ENCODE measurements at places on chromosomes 1 and 21.
A peak's percentile ranks its signal among the peaks of the same experiment; 100 is the strongest.

GRCh38 chr1:45353685-45354084 is 13.4 kb upstream of the MUTYH start:
- no peak for DNase-seq

DNA sequence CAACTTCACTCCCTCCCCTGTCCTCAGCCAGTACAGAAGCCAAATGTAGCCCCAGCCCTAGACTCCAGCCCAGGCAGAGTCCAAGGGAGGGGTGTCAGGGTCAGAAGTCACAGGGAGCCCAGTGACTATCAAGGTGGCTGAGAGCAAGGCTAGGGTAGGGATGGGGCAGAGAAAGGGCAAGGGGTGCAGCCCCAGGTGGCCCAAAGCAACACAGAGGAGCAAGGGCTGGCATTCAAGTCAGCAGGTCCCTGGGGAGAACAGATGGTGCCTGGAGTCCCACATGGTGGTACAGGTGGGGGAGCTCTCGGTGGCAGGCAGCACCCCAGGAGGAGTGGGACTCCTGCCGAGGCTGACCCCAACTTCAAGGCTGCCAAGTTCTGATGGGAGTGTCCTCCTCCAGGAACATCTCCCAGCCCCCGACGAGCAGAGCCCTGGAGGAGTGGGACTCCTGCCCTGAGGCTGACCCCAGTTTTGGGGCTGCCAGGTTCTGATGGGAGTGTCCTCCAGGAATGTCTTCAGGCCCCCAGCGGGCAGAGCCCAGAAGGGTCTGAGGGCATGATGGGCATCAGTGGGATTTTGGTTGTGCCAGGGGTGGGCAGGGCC is 3.7 kb upstream of the DVL1 start:
- DNase-seq = no peak

- DNase-seq = peak; percentile 37
Observed at GRCh38 chr1:11654137-11654938, at the start of the genes FBXO2 and FBXO44. FBXO2 (minus strand) TSS chr1:11654429; CDS start chr1:11654340, 89 bp downstream. FBXO44 (plus strand) TSS chr1:11654877; CDS start chr1:11655836, 959 bp downstream.

DNA sequence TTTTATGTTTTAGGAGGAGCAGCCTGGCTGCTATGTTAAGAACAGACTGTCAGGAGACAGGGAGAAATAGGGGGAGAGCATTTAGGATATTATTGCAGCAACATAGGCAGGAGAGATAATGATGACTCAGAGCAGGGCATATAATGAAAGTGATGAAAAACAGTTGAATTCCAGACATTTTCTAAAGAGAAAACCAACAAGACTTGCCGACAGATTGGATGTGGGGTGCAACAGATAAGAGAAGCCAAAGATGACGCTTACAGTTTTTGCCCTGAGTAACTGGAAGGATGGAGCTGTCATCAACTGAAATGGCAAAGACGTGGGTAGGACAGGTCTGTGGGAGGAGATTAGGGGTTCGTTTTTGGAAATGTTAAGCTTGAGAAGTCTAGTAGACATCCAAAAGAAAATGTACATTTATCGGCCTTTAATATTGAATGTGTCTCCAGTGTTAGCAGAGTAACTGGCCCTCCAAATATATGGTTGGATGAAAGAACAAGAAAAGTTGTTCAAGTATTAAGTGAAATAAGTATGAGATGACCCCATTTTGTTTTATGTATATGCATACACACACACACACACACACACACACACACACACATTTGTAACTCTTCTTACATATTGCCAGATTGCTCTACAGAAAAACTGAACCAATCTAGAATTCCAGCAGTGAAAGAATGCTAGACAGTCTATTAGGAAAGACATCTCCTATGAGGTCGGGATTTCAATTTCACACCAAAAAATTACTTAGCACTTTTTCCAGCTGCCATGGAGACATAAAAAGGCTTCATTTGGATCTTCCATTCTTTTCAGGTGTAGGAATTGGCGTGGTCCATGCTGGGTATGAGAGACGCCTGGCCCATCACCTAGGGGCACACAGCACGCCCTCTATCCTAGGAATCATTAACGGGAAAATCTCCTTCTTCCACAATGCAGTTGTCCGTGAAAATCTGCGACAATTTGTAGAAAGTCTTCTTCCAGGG is 17.2 kb downstream of the DNAJC16 start:
- no peak for DNase-seq

DNA sequence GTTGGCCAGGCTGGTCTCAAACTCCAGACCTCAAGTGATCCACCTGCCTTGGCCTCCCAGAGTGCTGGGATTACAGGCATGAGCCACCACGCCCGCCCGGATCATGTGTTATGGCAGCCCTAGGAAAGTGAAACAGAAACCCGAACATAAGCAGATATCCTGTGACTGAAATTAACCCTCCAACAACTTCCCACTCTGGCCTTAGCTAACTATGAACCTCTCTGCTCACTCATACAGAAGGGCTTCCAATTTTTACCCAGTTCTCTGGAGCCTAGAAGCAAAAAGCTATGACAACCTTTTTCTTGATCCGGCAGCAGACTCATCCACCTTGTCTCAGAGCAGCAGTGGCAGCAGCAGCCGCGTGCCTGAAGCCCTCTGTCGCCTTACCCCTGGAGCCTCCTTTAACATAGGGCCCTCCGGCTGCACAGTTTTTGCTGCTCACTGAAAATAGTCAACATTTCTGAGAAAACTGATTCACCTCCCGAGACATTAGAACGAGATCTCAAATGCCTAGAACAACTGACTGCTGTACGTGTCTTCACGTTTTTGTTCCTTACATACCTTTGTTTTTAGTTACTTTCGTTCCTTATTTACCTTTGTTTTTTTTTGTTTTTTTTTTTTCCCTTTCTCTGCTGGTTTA is 9.3 kb downstream of the CBR1 start:
- DNase-seq = no peak

GRCh38 chr1:202007304-202007703 is 3.1 kb upstream of the ELF3 start:
- no peak for DNase-seq

GRCh38 chr1:160552425-160552824 is 26.9 kb downstream of the CD84 start:
- no peak for DNase-seq

DNA sequence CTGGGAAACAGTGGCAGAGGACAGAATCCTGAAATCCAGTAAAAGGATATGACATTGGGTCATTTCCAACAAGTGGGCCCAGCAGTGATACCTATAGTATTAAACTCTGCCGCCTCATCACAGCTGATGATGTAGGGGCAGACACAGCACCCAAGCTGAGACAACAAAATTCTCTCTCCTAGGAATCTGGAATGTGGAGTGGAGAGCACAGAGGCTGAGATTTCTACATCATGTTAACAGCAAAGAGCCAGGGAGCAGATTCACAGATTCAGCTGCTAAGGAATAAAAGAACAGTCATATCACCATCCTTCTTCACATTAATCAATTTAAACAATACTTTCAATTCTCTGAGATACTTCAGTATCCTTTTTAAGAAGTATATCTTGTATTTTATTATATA is 61.9 kb downstream of the CRP start:
- no peak for DNase-seq

DNA sequence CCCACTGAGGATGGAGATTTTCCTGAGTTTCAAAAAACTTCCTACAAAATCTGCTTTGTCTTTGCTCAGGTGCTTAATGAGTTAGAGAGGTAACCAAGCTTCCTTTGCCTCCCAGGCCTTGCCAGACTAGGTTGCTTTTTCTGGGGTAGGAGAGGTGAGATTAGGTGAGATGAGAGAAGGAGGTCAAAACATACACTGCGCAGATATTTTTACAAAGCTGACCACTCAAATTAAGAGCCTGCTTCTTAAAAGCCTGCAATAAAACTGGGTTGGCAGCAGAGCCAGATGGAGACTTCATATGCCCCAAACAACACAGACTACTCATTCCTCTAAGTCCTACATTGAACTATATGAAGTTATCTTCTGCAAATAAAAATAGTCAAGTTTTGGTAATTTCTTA is 352.5 kb downstream of the NUF2 start:
- DNase-seq = no peak

DNA sequence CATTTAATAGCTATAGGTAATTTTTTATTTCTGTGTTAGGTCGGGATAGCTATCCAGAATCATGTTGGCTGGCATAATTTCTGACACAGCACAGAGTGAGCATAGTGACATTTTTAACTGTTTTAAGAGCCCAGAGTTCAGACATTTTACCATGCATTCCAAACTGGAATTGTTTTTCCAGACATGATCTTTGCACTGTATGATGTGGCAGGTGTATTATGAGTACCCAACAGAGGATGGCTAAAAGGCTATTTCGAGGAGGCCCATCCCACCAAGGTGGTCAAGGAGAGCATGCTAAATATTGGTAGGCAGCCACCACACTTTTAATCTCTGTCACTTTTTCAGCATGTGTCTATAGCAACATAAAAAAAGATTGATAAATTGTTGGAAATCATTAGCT is 137.3 kb upstream of the ST6GALNAC5 start:
- DNase-seq = no peak

- DNase-seq = peak; percentile 39
Observed at GRCh38 chr1:54671985-54672608, 30.5 kb downstream of the MROH7 start.

- no peak for DNase-seq
Observed at GRCh38 chr1:213067352-213067751, 16.3 kb downstream of the RPS6KC1 start.

GRCh38 chr21:36473203-36473602 is 6.7 kb downstream of the CLDN14 start:
- DNase-seq = no peak

GRCh38 chr1:209240351-209240750 is 343.2 kb upstream of the CAMK1G start:
- no peak for DNase-seq

GRCh38 chr1:36006941-36007500 is 76.1 kb downstream of the AGO3 start:
- no peak for DNase-seq

DNA sequence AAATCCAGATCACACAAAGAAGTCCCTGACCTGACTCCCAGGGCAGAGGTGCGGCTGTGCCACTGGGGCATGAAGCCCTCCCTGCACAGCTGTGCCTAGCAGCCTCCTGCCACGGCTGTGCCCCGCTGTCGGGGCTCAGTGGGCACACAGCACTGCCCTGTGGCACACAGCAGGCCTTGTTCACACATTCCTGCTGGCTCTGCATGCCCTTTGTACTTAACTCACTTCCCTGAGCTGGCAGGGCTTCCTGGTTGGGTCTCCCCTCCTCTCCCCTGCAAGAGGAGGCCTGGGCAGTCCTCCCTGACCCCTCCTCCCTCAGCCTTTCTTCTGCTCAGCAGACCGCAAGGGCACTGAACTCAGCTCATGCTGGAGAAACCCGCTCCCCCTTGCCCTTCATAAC is 14.8 kb downstream of the LHX4 start:
- DNase-seq = no peak

DNA sequence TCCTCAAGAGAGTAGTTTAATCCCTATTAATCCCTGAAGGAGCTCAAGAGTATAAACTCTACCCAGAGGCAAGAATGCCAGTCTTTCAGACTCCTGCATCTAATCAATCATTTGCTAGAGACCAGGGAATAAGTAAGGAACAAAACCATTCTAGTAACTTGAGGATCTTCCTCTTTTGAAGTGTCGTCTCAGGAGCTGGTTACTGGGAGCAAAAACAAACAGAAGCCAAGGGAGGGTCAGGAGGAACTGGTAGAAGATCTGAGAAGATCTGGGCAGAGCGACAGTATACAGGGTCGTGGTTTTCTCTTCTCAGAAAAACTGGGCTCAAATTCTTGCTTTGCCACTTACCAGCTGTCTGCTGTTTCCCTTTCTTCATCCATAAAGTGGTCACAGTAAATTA is 69.3 kb downstream of the RPS6KA1 start:
- DNase-seq = no peak

DNA sequence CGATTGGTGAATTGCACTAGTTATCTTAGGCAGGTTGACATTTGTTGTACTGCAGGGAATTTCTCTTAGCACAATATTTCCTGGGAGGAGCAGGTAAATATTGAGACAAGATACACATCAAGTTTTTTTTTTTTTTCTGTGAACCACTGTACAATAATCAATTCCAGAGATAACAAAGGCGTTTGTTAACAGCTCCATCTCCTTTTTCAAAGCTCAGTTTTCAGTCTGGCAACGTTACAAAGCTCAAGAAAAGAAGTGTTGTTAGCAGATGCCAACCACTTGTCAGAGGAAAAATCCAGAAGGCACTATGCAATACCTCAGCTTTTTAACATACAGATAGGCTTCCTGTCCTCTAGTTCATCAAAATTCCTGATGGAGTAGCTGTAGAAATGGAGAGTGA is 40.9 kb upstream of the DAB1 start:
- no peak for DNase-seq

DNA sequence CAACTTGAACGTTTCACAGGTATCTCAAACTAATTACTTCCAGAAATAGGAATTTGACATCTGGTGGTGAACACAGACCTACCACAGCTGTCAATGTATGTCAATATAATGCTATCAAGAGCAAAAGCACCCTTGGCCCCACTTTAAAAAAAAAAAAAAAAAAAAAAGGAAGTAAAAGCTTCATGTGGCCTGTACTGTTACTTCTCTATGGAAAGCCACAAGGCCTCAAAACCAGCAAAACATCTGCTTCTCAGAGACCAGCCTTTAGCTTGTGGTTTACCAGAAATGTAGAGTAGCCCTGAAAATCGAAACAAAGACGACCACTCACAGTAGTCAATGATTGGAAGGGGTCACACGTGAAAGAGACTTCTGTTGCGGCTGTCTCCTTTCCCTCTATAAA is 109.6 kb downstream of the SLC45A1 start:
- DNase-seq = no peak

DNA sequence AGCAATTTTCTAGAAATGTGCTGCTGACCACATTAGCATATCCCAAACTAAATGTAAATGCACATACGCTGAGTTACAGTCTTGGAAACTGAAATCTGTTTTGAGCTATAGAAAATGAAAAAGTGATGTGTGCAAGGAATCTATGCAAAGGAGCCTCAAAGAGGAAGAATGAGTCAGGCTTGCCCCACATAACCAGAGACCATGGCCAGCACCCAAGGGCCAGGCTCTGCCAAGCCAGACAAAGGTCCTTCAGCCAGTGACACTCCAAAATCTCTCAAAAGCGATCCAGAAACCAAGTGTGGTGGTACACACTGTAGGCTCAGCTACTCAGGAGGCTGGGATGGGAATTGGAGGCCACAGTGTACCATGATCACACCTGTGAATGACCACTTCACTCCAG is 195.2 kb downstream of the TOMM20 start:
- no peak for DNase-seq

DNA sequence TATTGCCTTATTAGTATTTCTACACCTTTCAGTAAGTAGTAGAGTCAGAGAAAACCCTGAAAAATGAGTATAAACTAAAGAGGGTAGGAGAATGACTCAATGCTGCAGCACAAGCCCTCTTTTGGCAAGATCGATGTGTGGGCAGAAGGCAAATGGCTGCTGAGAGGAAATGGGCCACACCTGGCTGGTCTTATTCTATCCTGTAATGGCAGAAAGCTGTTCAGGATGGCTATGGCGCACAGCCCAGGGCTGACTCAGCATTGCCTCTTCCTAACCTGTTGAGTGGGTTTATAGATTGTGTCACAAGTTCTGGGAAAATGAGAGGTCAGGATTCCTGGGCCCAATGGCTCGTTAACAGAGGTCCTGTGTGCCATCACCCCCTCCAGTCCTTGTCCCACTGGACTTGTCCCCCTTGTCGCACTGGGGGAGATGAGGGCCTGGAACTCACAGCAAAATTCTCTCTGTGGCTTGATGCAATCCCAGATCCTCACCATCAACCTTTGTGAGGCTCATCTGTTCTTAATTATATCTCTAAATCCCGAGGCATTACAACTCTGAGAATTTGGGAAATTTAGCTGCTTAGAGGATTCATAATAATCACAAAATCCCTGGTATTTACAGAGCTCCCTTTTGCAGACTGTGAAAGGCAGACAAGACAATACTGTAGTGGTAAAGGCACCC is 13.2 kb downstream of the HMGB4 start:
- no peak for DNase-seq

GRCh38 chr1:156755527-156755950 is 4.1 kb upstream of the HDGF start:
- DNase-seq = no peak
